ENCODE measurements at places on chromosomes 5 and 9.

- no peak for DNase-seq
These were observed 100.2 kb downstream of the IRX1 start for GRCh38 chr5:3695818-3696217.

GRCh38 chr9:129889941-129890717 is 54.9 kb downstream of the USP20 start:
- no peak for DNase-seq

DNA sequence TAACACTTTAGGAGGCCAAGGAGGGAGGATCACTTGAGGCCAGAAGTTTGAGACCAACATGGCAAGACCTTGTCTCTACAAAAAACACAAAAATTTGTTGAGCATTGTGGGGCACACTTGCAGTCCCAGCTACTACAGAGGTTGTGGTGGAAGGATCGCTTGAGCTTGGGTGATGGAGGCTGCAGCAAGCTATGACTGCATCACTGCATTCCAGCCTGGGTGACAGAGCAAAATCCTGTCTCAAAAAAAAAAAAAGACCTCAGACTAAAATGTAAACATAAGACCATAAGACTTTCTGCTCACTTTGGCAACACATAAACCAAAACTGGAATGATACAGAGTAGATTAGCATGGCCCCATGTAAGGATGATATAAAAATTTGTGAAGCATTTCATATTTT is 24.6 kb upstream of the NANS start:
- no peak for DNase-seq

- no peak for DNase-seq
These were observed 705.1 kb downstream of the MAT2B start for GRCh38 chr5:164210491-164210890.

- DNase-seq, result no peak
These were observed 195.9 kb downstream of the ARHGAP26 start for GRCh38 chr5:142966121-142966420.

DNA sequence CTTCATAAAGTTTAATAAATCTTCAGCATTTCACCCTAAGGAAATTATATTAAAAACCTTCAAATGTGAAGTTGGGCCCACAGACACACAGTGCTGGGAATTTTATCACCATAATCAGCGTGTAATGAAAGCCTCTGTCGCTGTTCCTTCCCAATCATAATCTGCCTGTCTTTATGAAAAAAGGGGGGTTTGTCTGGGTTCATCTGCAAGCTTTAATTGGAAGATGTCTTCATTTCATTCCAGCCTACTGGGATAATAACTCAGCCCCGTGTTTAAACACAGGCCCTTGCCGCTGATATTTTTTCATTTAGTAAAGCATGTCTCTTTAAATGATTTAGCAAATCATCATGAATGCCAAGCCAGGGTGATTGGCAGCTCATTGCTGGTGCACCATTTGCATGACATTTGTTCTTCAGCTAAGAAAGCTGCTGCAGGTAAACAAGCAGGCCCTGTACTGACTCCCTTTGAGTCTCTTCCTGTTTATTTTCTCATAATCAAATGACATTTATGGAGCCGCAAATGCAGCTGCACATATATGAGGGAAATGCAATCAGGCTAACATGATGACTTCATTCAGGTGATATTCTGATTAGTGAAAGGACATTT is 362.9 kb upstream of the TLE4 start:
- no peak for DNase-seq

DNA sequence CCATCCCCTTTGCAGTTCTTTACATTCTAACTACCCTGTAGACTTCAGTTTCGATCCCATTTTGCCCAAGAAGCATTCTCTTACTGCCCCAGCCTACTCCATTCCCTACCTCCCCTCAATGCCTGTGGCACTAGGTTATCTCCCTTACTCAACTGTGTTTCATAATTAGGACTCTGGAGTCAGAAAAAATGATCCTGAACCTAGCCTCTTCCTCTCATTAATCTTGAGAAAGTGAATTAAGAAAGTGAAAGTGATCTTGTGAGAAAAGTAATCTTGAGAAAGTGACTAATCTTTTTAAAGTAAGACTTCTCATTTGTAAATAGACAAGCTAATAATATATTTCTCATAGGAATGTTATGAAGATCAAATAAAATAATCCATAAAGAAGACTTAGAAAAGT is 444.0 kb upstream of the TRPC7 start:
- no peak for DNase-seq

GRCh38 chr5:79193643-79194042 is 42.3 kb upstream of the JMY start:
- DNase-seq, result no peak

Data from activated T-cell treated with anti-CD3 and anti-CD28 coated beads for 1 hour (primary cell).